ENCODE measurements at places on chromosomes 5 and 9. TPM values are rescaled to one million over a fixed set of nuclear protein-coding genes. Genes with fewer than 3 reads are reported as not detected.

Gene NXNL2
- not detected for polyA plus RNA-seq

Gene ARL14EPL
- not detected for polyA plus RNA-seq

Gene ACOT12
- not detected for polyA plus RNA-seq

Gene FGF18
- polyA plus RNA-seq, result not detected

Gene JAK2
- 0.97 TPM for polyA plus RNA-seq

Gene GMCL2
- 0.03 TPM for polyA plus RNA-seq

Gene DIAPH1
- polyA plus RNA-seq, result 33.2 TPM

Gene PPP2R2B
- not detected for polyA plus RNA-seq

Gene NDST1
- polyA plus RNA-seq, result 35.0 TPM

Gene EIF4E1B
- polyA plus RNA-seq, result not detected

Gene NPR3
- polyA plus RNA-seq, result 0.01 TPM

Gene AIF1L
- 12.1 TPM for polyA plus RNA-seq

Gene CCL21
- polyA plus RNA-seq, result not detected

Gene PCDHA9
- polyA plus RNA-seq, result 0.04 TPM

Gene PCA3
- not detected for polyA plus RNA-seq

Gene PCDHAC1
- 0.03 TPM for polyA plus RNA-seq

Gene LHX2
- not detected for polyA plus RNA-seq

Gene CDC14B
- 25.8 TPM for polyA plus RNA-seq

Gene EXOSC2
- polyA plus RNA-seq, result 27.5 TPM

Gene SLC6A3
- 0.12 TPM for polyA plus RNA-seq

Gene ARSI
- polyA plus RNA-seq, result 4.2 TPM

Gene ADCY2
- polyA plus RNA-seq, result not detected

Gene BTNL8
- polyA plus RNA-seq, result not detected

Gene SMIM33
- not detected for polyA plus RNA-seq

Gene ABO
- not detected for polyA plus RNA-seq

Gene FOXD4L3
- 0.20 TPM for polyA plus RNA-seq

Gene ANKRD20A1
- polyA plus RNA-seq, result not detected

Gene PCDHGA1
- polyA plus RNA-seq, result 0.40 TPM

Gene PALM2AKAP2
- polyA plus RNA-seq, result 0.14 TPM

Gene CATSPER3
- 0.33 TPM for polyA plus RNA-seq

Gene MZB1
- 0.40 TPM for polyA plus RNA-seq

Gene SGCD
- polyA plus RNA-seq, result not detected

Gene NTNG2
- polyA plus RNA-seq, result not detected

Data from HepG2 (cell line).